ENCODE measurements at places on chromosomes 4 and X.

DNA sequence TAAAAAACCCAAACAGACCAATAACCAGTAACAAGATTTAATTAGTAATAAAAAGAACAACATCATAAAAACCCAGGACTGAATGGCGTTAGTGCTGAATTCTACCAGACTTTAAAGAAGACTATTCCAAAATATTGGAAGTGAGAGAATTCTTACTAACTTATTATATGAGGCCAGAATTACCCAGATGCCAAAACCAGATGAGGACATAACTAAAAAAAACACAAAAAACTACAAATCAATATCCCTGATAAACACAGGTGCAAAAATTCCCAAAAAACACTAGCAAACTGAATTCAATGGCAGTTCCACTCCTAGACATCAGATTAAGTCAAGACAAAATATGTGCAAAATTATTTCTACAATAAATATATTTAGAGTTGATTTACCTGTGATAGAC, 400.1 kb upstream of the PABPC4L start:
- no peak for DNase-seq

GRCh38 chrX:96655947-96656623, 28.6 kb upstream of the DIAPH2 start:
- DNase-seq, result no peak

- DNase-seq, result no peak
Observed at GRCh38 chrX:47515941-47516665, 33.1 kb upstream of the ZNF41 start.

DNA sequence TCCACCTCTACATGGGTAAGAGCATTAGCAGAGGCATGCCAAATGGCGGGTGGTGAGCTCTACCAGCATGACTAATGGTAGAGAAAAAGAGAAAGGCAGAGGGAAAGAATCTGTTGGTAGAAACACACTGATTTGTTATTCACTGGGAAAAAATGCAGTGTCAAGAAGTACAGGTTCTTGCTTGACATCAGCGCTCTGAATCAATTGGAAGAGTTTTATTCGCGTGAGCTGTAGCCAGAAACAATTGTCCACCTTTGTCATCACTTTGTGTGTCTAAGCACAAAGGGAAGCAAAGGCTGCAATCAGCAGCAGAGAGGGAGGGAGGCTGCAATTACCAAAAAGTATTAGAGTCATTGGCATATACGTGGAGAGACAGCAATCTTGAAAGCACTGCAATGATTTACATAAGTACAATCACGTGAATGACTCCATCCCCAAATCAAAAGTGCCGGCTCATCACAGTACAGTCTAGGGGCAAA, 67.7 kb upstream of the HS3ST1 start:
- no peak for DNase-seq

DNA sequence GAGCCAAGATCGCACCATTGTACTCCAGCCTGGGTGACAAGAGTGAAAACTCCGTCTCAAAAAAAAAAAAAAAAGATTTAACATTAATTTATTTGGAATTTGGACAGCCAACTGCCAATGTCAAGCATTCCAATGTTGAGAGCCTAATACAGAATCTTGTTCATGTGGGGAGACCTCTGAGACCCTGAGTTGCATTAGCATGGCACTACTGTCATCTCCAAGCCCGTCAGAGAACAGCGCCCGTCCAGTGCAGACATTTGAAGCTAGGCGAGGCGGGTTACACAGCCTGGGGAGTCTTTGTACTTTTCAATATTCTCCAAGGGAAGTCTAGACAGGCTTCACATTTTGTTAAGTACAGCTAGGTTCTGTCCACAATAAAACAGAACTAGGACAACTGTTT, 126.7 kb downstream of the CHRNA9 start:
- no peak for DNase-seq

- no peak for DNase-seq
Observed at GRCh38 chr4:140875746-140876452, 119.7 kb upstream of the TBC1D9 start.

DNA sequence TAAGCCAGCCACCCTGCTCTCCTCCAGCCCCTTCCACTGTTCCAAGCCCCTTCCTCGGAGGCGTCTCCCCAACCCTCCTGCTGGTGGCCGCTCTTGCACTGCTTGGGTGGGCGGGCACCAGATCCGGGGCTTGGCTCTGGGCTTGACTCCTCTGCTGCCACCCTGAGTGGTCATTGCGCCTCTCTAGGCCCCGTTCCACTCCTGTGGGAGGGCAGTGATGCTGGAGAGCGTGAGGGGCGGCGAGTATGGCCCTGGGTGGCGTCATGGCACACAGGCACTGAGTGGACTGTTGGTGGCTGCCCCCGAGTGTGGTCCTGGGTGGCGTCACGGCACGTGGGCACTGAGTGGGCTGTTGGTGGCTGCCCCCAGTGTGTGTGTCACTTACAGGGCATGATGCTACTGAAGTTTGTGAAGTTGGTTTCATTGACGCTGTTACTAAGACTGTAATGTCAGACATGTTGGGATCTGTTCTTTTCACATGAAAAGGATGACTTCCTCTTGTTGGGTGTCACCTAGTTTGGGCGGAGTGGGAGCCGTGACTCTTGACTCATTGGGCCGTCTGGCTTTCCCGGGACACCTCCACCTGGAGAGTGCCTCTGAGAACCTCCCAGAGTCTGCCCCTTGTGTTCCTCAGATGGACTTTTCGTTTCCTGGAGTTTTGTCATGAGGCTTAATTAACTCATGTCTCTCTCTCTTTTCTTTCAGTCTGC, 55.9 kb upstream of the HGFAC start:
- no peak for DNase-seq

DNA sequence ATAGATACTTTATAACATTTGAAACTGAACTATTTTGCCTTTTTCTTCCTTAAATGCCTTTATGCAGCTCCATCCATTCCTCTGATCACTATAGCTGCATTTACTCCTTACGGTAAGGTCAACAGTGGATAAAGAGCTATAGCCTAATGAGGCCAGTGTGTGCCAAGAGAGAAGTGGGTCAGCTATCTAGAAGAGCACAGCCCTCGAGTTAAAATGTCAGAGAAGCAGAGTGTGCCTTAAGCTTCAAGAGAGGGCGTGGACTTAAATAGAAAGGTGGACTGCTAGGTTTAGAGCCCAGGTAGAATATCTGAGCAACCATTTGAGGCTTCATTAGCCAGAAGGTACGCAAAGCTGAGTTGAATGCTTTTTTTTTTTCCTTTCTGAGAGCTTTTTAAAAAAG, 347.4 kb downstream of the BMPR1B start:
- DNase-seq, result no peak

DNA sequence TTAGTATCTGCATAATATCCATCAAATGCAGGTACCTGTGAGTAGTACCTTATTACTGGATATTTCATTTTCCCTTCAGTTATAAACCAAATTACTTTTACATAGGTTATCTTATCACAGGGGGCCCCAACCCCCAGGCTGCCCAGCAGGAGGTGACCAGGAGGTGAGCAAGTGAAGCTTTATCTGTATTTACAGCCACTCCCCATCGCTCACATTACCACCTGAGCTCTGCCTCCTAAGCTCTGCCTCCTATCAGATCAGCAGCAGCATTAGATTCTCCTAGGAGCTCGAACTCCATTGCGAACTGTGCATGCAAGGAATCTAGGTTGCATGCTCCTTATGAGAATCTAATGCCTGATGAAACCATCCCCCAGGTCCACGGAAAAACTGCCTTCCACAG, 6.3 kb downstream of the PRSS12 start:
- no peak for DNase-seq

DNA sequence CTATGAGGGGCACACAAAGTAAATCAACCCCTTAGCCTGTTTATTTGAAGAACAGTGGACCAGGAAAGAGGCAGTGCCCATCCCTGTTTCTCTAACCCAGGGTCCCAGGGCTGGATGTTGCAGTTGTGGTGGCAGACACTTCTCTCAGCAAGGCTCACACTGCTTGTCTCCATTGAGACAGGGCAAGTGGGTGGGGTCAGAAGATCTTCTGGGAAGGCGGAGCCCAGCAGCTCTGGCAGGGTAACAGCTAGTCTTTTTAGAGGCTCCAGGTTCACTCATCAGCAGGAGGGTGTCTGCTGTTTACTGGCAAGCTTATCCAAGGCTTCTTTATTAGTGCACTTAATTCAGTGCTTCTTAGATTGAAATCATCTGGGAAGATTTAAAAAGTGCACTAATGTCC, 659.8 kb upstream of the DIPK2B start:
- no peak for DNase-seq

GRCh38 chr4:77742054-77742453, 77.1 kb downstream of the CNOT6L start:
- no peak for DNase-seq

DNA sequence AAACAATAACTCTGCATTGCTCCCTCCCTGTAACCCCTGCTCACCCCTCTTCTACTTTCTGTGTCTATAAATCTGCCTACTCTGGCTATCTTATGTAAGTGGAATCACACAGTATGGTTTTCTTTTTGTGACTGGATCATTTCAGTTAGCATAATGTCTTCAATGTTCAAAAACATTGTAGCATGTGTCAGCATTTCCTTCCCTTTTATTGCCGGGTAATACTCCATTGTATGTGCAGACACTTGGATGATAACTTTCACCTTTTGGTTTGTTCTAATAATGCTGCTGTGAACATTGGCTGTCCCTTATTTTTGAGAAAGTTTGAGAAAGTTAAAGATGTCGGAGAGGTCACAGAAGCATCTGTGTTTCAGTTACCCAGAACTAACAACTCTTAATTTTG, 60.6 kb upstream of the TLR2 start:
- DNase-seq, result no peak

GRCh38 chr4:87204559-87204958, 15.9 kb downstream of the KLHL8 start:
- DNase-seq, result no peak

- no peak for DNase-seq
Observed at GRCh38 chr4:121651597-121651996, 45.2 kb downstream of the ANXA5 start.

- DNase-seq, result no peak
Observed at GRCh38 chrX:70405003-70405402, 18.1 kb upstream of the GDPD2 start.

DNA sequence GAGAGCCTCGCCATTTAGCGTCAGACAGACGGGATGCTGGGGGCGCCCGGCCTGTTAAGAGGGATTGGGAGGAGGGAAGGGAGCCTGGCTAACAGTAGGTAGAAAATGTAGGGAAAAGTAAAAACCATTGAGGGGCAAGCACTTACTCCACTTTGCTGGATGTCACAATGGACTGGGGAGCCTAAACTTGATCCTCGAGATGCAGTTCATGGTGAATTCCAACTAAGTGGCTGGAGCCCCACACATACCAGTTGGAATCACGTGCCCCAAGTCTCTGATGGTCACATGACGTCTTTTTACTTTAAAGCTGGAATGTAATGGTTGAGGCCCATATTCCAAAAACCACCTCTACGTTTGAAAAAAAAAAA, 1.5 kb downstream of the PLS3 start:
- no peak for DNase-seq

- no peak for DNase-seq
Observed at GRCh38 chr4:104302731-104303130, 192.0 kb downstream of the CXXC4 start.

DNA sequence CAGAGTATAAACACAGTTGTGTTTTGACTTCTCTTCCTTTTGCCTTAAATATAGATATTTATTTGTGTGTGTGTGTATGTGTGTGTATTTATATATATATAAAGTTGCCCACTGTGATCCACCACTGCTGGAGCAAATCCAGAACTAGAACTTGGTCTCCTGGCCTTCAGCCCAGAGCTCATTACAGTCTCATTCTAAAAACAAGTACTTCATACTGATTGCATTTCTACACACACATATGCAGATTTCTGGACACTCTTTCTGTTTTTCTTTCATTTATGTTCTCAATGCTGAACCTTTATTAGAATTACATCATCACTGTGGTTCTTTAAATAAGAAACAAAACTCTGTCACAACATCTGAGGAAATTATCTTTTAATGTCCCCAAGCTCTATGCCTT, 381 bp downstream of the TXK start:
- no peak for DNase-seq

GRCh38 chr4:183639291-183639690, 19.7 kb downstream of the RWDD4 start:
- DNase-seq, result no peak

GRCh38 chrX:100946299-100946927, 17.7 kb upstream of the XKRX start:
- no peak for DNase-seq

DNA sequence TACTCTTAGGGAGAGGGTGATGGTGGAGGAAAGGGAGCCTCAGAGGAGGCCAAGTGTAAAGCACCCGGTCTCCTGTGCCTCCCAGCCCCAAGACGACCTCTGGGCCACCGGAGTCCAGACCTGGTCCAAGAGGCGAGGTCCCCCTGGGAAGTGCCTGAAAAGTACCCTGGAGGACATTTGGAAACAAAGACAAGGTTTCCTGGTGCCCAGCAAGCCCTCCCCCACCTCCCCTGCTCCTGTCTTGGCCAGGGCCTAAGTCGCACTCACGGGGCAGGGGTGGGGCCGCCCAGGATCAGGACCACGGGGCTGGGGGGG, 532 bp upstream of the SH3BP2 start:
- DNase-seq, result no peak

DNA sequence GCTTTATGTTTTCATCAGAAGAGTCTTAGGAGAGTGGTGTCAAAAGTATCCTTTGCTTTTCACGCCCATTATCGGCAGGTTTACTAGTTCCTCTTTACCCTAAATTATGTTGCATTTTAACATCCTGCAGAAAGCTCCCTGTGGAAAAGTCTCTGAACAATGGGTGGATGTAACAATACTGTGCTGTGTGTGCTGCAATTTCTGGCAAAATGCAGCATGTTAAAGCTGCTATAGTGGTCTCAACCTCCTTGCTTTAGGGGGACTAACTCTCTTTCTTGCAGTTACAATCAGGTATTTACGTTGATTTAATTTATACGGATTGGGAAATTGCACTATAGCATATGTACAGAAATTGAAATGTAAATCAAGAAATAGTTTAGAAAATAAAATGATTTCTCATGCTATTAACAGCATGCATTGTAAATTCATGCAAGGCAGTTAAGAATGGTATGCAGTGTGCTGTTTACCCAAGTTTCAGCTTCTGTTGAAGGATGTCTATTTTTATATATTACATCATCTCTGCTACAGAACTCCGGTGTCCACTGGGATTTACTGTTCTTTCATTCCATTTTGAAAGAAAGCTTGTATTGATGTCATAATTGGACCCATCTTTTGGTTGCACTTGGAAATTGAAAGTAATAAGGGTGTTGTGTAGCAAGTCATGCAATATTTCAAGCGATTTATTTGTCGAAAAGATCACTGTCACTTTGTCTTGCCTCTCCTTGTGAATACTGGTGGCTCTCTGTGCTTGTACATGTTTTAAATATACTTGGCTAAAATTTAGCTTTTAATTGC, 145.7 kb downstream of the RAPGEF2 start:
- no peak for DNase-seq
